ENCODE measurements at places on chromosomes 4 and X.

GRCh38 chr4:178856139-178856800, 1414.0 kb upstream of the AGA start:
- no peak for DNase-seq

- DNase-seq: no peak
These were observed 18.5 kb downstream of the TBL1X start for GRCh38 chrX:9483376-9483775.

- no peak for DNase-seq
These were observed 768.2 kb downstream of the KCTD8 start for GRCh38 chr4:43680421-43680820.

GRCh38 chr4:84312426-84313012, 186.6 kb downstream of the NKX6-1 start:
- DNase-seq: no peak

DNA sequence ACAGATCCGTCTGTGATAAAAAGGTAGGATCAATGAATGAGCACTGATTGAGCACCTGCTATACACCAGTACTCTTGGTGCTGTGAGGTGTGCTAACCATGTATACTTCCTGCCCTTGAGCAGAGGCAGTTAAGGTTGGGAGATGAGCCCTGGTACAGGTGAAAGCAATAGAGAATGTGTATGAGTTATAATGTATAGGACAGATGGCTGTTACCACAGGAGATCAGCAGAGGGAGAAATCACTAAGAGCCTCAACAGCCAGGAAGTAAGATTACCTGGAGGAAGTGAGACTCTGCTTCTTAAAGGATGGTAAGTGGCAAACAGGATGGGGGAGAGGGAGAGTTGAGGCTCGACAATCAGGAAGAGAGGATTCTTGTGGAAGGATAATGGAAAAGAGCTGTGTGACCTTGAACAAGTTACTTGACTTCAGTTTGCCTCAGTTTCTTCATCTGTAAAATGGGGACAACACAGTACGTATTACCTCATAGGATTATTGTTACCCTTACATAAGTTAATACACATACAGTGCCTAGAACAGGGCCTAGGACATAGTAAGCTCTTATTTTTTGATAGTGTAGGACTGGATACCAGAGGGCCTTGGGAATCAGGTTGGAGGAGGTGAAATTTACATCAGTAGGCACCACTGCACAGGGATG, 9.1 kb downstream of the CXCR3 start:
- no peak for DNase-seq

GRCh38 chrX:9635803-9636202, 129.8 kb downstream of the GPR143 start:
- DNase-seq: no peak

DNA sequence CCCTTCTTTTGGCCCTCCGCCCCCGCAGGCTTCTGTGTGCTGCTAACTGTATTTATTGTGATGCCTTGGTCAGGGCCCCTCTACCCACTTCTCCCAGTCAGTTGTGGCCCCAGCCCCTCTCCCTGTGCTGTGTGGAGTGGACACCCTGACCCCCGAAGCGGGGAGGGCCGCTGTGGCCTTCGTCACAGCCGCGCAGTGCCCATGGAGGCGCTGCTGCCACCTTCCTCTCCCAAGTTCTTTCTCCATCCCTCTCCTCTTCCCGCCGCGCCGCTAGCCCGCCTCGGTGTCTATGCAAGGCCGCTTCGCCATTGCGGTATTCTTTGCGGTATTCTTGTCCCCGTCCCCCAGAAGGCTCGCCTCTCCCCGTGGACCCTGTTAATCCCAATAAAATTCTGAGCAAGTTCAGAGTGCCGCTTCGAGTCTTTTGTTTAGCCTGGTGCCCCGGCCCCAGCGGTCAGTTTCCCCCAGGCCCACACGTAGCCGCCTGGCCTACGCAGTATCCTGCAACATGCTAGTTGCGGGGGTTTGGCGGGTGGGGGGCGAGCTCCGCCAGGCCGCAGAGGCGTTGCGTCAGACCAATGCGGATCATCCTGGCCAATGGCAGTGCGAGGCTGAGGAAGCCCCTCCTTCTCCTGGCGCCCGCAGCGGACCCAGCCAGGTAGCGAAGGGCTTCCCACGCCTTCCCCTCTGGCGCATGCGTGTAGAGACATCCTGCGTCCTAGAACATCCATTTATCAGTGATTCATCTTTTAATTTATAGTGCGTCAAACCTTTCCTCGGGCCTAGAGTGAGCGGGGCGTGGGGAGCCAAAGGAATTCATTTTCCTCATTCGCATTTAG, 5.6 kb upstream of the KANTR start:
- peak; percentile 20 for DNase-seq

All from NCI-H1930 (cell line).